COR-L47 (cell line): ENCODE measurements at places on chromosomes 11 and 22.

DNA sequence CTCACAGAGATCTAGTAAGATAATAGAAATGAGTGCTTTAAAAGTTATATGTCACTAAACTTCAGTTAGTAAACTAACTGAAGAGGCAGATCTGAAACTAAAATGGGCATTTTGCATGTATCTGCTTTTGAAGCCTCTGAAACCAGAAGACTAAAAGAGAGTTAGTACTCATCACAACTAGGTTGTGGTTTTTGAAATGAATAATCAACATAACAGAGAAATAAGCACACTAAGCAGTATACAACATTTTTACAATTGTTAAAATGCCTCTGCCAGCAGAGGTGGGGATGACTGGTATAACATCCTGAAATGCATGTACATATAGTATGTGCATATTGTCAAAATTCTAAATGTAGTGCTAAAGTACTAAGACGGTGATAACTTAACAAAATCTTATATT is 564.5 kb downstream of the DLG2 start:
- DNase-seq, result no peak

DNA sequence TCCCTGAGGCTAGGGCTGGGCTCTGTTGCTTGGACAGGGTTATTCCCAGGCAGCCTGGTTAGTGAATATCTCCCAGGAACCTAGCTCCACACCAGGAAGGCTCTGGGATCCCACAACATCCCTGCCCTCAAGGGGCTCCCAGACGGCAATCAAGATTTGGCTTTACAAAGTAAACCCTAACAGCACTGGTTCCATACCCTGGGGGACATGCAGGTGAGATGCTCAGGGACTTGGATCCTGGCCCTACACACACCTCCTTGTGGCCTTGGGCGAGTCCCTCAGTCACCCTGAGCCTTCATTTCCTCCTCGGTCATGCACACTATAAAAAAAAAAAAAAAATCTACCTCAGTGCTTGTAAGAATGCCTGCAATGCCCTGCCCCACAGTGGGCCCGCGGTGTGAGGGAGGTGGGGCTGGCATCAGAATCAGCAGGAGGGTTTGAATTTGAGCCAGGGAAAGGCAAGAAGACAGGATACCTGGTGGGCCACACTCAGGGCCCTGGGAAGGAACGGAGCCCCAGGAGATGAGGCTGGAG is 86.3 kb downstream of the MORC2 start:
- DNase-seq, result no peak

- no peak for DNase-seq
These were observed 62.6 kb upstream of the OLFML1 start for GRCh38 chr11:7422544-7423331.

GRCh38 chr11:9752091-9752490 is 88.2 kb downstream of the SWAP70 start:
- DNase-seq, result no peak

DNA sequence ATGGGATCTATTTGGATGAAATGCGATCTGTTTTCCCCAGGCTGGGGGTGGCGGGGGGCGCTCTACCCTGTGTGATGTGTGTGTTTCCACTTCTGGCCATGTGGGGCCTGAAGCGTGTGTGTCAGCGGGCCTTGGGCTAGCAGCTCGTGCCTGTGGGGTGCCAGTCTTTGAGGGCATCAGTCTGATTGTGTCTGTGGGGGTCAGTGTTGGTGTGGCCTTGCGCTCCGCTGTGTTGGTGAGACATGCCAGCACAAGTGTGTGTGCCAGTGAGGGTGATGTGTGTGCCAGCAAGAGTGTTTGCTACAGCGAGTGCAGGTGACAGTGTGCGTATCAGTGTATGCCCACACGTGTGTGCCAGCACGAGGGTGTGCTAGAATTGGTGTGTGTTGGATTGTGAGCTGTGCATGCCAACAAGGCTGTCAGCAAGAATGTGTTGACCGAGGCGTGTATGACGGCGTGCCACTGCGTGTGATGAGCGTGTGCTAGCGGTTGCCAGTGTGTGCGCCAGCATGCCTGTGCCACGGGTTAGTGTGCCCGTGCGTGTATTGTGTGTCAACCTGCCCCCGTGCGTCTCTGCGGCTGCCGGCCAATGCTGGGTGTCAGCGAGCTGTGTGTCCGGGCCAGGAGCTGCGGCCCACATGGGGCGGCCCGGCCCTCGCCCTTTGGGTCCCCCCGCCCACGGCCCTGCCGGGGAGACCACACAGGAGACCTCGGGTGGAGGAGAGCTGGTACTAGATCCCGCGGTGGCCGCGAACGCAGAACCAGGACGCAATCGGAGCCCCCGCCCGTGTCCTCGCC is 519 bp downstream of the ARRB1 start:
- no peak for DNase-seq

DNA sequence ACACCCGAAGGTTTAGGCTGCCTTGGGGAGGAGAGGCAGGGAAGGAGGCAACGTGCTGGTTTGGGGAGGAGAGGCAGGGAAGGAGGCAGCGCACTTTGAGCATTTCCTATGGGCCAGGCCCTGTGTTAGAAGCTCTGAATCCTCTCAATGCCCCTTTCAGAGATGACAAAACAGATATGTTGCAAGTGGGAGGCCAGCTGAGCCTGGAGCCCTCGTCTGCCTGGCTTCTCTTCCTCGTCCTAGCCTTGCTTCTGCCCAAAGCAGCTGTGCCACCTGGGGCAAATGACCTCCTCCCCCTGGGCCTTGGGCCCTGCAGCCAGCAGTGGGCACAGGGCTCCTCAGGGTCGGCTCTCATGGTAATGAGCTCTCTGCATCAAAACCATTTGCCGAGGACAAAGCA is 15.3 kb upstream of the LRRC32 start:
- DNase-seq, result no peak

DNA sequence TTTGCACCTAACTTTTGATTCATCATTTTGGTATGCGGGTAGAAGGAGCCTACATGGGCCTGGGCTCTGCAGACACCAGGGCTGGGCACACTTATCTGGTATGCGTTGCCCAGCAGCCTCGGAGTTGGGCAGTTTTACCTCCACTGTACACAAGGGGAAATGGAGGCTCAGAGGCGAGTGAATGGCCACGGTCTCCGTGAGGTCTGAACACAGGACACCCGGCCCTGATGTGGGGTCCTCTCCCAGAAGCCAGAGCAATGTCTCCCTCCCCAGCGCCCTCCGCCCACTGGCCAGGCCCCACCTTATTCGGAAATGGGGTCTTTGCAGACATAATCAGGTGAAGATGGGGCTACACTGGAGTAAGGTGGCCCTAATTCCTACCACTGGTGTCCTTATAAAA is 43.7 kb downstream of the OSBPL5 start:
- DNase-seq, result no peak

GRCh38 chr11:70790671-70791300 is 392.5 kb downstream of the CTTN start:
- no peak for DNase-seq

DNA sequence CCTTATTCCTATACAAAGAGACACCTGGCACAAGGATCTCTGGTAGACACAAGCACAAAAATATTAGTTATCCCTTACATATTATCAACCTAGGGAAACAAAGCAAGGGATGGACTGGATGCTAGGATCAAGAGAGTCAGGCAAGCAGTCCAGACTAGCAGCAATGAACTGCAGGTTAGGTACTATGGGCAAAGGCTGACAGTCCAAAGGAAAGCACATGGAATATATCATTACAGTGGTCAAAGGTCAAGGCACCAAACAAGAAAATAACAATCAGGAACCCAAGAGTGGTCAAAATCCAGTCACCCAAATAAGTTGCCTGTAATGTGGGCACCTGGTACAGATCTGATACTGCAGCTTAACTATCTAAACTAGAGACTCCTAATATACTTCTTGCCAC is 77.7 kb downstream of the TTC28 start:
- no peak for DNase-seq

DNA sequence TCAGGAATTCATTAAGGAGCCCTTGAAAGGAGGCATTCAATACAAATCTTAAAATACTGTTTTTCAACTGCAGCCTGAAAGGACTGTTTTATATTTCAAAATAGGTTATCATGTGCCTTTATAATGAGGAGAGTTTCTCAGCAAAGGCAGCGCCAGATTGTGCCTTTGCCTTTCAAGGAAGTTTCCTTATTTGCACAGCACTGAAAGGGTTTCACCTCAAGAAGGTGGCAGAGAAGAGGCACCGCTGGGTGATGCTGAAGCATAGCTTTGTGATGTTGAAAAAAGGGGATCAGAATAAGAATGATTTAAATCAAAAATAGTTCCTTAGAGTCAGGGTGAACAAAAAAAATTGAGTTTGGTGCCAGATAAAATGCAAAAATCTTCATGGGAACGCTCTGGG is 601.0 kb upstream of the KIRREL3 start:
- no peak for DNase-seq

DNA sequence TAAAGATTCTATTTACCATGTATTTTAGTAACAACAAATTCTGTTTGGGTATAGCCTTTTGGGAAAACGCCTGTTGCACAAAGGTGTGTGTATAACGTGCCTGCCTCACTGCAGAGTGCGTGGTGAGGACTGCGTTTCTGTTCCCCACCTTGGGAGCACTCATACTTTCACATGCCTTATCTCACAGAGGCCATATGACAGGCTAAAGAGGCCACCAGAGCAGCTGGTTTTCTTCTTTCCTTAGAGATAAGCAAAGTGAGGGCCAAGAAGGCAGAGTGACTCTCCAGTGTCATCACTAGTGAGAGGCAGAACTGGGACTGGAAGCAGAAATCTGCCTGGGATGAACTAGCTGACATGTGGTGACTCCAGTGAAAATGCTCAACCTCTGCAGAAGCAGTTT is 369.2 kb upstream of the NARS2 start:
- no peak for DNase-seq

GRCh38 chr11:19880088-19880345 is 167.4 kb downstream of the NAV2 start:
- DNase-seq, result no peak

DNA sequence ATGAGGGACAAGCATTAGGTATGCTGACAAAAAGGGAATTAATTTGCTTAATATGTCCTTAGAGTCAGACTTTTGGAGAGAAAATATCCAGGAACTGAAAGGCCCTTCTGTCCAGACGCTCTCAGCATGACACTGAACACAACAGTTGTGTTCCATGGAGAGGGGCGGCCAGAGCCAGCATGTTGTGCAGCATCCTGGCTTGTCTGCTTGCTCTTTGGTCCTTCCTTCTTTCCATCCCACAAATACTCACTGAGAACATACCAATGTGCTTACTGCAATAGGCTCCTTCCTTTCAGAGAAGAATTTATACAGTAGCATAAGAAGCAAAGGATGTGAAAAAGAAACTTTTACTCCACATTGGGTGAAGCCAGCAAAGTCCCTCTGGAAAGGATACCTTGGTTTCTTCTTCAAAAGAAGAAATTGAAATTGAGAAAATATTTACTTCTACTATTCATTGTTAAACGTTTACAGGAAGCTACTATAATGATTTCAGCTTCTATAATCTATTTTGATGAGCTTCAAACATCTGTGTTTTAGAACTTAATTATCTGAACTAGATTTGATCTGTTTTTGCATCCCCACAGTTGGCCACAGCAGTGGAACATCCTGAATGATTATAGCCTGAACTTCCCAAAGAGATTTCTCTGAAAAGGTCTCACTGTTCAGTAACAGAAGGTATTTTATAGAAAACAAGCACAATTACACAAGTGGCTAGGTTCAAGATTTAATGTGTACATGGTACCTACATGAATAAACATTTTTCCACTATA is 304.1 kb upstream of the PITPNB start:
- DNase-seq, result no peak

- no peak for DNase-seq
These were observed 54.5 kb downstream of the ANO1 start for GRCh38 chr11:70132641-70133040.

GRCh38 chr11:58525037-58525614 is 17.2 kb upstream of the OR5B21 start:
- no peak for DNase-seq

GRCh38 chr11:79973721-79974617 is 533.1 kb upstream of the TENM4 start:
- no peak for DNase-seq

DNA sequence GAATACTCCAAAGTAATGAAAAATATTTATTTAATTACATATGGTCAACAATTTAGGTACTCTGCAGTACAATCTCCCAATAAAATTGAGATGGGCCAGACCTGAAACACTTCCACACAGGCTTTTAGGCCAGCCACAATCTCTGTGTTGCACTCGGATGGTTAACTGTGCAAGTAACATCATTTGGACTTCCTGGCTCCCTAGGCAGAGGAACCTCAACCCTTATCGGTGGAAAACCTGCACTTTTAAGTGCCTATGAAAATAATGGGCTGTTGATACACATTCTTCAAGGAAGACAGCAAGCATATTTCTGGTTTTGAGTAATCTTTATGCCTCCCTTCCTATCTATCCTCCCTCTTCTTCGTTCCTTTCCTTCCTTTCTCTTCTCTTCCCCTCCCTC is 343.1 kb downstream of the SOX6 start:
- no peak for DNase-seq

- DNase-seq, result no peak
These were observed 2.7 kb downstream of the ZNF74 start for GRCh38 chr22:20396639-20397038.

- DNase-seq, result no peak
These were observed 68.7 kb downstream of the DDX10 start for GRCh38 chr11:108733479-108734116.
